Stimulated activated CD8-positive, alpha-beta memory T cell treated with anti-CD3 and anti-CD28 coated beads, Interleukin-4, amount 100 ng/mL, for 48 hours (primary cell): ENCODE measurements at places on chromosomes 4 and X.
A peak's percentile ranks its signal among the peaks of the same experiment; 100 is the strongest.

- no peak for DNase-seq
Measured at GRCh38 chr4:56861360-56861759, 39.9 kb upstream of the SPINK2 start.

DNA sequence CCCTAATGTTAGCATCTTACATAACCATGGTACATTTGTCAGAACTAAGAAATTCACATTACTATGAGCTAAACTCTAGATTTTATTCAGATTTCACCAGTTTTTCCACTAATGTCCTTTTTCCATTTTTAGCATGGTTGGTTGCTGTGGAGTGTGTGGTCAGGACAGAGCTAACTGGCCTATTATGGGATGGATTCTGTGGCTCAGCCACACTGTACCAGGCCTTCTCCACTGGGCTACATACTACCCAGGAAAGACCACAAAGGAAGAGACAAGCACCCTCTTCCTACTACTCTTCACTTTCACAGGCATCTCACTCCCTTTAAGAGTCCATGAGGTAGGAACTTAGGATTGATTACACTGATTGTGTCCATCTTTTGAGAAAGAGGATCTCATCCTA is 67.4 kb downstream of the ZNF827 start:
- no peak for DNase-seq

DNA sequence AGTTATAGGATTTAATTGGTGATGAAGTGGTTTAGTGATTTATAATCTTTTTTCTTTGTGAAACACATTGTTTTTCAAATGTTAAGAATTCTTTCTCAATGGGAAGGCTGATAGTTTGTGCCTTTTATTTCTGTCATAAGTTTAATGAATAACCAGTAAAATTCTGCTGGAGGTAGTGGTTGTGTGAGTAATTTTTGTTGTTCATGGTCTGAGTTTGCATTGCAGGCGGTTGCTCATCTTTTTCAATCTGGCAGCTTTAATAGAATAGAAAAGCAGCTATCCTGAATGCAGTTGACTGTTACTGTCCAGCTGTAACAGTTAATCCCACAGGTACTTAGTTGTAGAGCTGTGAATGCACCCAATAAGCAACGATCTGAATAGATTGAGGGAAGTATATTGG is 215.6 kb upstream of the AFF2 start:
- no peak for DNase-seq

DNA sequence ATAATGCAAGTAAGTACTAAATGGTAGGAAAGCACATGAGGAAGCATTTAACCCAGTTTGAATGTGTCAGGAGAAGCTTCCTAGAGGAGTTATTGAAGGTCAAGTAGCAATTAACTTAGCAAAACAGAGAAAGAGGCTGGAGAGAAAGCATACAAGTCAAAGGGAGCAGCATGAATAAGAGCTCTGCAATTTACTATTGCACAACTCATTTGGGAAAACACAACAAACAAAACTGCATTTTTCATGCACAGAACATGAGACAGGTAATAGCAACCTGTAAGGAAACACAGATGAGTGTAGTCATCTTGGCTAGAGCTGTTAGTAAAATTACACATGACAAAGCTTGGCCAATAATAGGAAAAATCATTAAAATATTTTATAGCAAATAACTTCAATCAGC is 538.1 kb downstream of the PPP4R3C start:
- no peak for DNase-seq

DNA sequence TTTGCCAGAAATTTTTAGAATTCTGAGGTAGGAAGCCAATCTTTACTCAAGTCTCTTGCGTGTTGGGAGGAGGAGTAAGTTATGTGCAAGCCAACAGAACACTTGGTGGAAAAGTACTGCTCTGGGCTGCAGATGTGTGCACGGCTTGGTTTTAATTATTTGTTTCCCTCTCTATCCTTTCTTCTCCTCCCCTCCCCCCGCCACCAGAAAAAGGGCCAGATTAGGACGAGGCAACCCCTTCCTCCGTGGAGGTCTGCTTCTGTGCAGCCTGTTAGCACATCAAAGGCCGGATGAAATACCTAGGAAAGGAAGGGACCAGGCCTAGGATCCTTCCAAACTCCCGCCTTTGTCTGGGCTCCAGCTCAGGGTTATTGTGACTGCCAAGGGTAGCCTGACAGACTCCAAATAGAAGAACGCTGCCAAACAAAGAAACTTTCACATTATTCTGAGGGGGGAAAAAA is 1.0 kb upstream of the PGRMC1 start:
- no peak for DNase-seq

DNA sequence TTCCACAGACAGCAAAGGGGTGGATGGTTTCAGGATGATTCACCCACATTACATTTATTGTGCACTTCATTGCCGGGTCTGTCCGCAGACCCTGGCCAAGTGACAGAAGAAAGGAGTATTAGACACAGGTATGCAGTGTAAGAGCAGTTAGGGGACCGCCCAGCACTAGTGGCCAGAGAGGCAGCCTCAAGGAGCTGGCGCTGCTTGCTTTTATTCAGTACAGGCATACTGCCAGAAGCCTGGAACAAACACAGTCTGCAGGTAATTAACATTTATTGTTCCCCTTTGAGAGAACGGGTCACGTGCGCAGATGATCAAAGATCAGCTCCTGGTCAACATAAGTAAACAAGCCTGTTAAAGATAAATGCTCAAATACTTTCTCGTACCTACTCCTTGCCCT is 1639.0 kb upstream of the IGFBP7 start:
- no peak for DNase-seq

GRCh38 chrX:52608961-52609360 is 45.7 kb downstream of the SSX7 start:
- no peak for DNase-seq

DNA sequence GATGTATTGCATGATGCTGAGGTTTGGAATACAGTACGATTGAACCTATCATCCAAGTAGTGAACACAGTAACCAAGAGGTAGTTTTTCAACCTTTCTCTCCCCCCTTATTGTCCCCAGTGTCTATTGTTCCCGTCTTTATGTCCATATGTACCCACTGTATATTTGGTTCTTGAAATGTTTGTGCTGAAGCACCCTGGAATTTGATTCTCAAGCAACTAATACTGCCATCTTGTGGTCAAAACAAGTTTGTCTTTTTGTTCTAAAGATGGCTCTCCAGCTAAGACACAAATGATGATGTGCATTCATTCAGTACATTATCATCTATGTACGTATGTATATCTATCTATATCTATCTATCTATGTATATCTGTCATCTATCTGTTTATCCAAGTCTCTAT is 33.5 kb upstream of the DCX start:
- DNase-seq, result no peak

DNA sequence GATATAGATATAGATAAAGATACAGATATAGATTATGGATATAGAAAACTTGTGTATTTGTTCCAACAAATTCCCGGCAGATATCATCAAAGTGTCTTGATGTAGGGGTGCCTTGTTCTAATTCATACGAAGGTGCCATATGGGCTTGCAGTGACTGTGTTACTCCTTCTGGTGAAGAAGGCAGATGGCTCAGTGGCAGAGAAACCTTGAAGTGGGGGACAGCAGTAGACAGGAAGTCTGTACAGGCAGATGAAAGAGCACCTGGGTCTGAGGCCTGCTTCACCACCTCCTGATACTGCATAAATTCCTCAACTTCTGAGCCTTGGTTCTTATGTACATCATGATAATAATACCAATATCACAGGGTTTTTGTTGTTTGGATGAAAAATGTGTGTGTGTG is 179.5 kb upstream of the GATB start:
- DNase-seq, result no peak

DNA sequence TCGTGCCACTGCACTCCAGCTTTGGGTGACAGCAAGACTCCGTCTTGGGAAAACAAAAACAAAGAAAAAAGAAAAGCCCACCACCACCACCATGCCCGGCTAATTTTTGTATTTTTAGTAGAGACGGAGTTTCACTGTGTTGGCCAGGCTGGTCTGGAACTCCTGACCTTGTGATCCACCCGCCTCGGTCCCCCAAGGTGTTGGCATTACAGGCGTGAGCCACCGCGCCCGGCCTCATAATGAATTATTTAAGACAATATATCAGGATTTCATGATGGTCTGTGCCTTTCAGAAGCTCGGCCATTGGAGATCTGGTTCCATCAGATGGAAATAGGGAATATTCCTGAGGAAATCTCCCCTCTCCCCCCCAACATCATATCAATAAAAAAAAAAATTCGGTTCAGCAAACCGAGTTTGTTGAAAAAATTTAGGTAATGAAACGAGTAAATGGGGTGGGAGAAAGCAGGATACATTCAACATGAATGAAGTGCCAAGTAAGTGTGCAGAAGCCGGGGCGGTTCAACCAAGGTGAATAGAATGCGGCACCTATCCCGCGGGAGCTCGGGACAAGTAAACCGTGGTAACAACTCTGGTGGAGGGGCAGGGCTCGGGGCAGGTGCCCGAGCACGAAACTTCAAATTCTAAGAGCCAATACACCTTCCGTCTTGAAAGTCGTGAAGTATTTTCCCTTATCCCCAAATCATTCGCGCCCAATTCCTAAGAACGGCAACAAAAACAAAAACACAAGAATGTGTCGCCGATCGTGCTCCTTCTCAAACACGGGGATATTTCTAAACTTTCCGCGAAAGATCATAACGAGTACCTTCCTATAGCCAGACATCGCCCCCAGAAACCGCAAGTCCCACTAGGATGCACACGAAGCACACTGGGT is 773 bp upstream of the TXLNG start:
- peak; percentile 31 for DNase-seq
